ENCODE measurements at places on chromosomes 2 and 18.

DNA sequence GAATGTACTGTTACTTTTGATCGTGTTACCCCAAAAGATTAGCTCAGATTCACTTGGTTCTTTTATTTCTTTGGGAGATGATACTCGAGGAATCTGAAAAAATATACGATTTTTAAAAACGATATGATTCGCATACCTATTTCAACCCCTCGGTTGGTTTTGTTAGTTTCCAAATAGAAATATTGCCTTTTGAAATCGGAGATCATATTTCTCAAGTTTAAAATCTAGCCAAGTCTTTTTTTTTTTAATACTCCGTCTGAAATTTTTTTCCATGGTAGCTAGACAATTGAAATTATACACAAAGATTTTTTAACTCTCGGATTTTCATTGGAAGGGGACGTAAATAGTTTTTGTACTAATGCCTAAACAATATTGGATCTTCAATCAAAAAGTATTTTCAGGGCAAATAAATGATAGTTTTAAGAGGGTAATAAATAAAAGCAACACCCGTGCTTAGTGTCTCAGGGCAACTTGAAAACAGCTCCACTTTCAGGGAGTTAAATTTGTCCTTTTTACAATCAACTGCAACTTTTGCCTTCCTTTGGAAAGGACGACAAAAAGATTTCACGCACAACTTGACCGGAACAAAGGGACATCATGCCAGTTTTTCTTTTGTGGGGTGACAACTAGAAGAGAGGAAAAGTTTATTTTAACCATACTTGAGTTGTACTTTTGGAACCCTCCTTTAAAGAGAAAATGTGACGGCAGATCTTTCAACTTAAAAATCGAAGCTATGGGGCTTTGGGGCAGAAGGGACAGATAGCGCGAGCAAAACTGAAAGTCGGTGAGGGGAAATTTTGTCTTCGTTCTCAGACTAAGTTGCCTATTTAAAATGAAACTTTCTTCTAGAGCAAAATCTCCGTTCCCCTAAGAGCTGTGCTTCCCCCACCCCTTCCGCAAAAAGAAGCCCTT, 5.8 kb upstream of the ONECUT2 start:
- DNase-seq, result no peak

GRCh38 chr2:134362740-134363139, 108.9 kb downstream of the MGAT5 start:
- no peak for DNase-seq

DNA sequence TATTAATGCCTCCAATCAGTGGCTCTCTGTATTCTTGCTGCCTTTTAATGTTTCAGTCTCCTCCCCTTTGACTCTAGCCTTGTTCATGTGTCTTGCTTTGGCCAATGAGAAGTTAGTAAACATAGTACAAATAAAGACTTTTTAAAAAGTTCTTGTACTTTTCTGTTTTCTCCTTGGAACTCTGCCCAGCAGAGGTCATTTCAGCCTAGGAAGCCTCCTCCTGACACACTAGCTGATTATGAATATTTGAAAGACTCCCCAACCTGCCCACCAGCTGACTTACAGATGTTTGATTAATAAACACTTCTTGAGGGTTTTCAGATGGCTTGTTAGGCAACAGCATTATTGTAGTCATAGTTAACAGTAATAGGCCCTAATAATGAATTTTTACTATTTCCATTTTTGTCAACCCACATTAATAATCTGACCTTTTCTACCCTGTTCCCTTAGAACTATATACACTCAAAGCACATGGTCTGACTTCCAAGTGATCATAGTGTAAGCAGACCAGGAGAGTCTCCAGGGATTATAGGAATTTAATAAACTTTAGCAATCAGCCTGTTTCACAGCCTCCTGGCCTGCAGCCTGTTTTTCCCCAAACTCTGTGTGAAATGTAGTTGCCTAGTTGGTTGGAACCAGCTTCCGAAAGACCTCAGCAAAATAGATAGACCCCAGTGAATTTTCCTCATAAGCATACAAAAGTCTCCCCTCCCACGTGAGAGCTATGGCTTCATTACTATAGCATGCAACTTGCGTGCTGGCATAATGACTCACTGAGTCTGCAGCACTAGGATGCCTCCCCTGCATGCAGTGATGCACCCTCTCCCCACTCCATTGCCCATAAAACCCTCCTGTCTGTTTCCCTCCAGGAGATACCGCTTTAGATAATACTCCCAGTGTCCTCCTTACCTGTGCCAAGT, 670.7 kb upstream of the ZNF804A start:
- DNase-seq, result no peak

- no peak for DNase-seq
Measured at GRCh38 chr2:181458871-181459270, 1.7 kb downstream of the ITGA4 start.

- DNase-seq, result no peak
Measured at GRCh38 chr2:19124135-19124534, 234.3 kb downstream of the OSR1 start.

DNA sequence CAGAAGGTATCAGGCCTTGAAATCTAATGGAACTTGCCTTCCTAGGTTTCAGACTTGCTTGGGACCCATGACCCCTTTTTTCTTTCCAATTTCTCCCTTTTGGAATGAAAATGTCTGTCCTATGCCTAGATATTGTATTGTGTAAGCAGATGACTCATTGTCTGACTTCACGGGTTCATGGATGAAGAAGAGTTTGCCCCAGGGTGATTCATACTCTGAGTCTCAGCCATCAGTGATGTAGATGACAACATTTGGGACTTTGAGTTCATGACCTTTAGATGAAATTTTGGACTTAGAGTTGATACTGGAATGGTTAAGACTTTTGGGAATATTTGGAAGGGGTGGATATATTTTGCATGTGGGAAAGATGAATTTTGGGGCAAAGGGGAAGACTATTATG, 11.2 kb upstream of the SCYGR5 start:
- no peak for DNase-seq

DNA sequence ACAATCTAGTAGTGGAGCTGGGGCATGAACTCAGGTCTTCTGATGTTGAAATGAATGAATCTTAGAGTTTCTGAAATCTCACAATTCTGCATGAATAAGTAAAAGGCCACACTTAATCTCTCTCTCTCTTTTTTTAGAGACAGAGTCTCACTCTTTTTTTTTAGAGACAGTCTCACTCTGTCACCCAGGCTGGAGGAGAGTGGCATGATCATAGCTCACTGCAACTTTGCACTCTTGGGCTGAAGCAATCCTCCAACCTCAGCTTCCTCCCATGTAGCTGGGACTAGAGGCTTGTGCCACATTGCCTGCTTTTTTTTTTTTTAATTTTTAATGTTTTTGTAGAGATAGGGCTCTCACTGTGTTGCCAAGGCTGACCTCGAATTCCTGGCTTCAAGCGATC, 68.9 kb upstream of the THOC1 start:
- no peak for DNase-seq

- peak; percentile 37 for DNase-seq
Measured at GRCh38 chr2:232292395-232293154, 86.0 kb upstream of the ALPP start.

All from central memory CD8-positive, alpha-beta T cell (primary cell).